ENCODE measurements at places on chromosomes 2 and 18.
A peak's percentile ranks its signal among the peaks of the same experiment; 100 is the strongest.

- no peak for DNase-seq
Observed at GRCh38 chr2:44778221-44778654, 163.3 kb upstream of the SIX3 start.

GRCh38 chr2:183341057-183341456 is 216.8 kb downstream of the NUP35 start:
- DNase-seq = no peak

GRCh38 chr2:120204417-120204816 is 18.8 kb downstream of the TMEM185B start:
- no peak for DNase-seq

DNA sequence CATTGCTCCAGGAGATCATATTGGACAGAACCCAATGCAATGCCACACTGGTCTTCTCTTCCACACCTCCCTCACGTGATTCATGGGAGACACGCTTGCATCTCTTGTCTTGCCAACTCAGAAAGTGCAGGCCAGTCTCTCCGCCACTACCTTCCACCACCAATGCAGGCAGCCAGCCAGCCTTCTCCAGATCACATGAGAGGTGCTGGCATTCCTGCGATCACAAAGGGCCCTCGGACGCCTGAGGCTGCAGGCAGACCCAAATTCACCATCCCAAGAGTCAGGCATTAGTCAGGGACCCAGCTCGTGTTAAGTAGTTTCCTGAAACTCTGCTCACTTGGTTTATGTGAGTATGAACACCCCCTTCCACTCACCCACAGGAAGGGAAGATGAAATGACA is 437.0 kb upstream of the ETAA1 start:
- no peak for DNase-seq

DNA sequence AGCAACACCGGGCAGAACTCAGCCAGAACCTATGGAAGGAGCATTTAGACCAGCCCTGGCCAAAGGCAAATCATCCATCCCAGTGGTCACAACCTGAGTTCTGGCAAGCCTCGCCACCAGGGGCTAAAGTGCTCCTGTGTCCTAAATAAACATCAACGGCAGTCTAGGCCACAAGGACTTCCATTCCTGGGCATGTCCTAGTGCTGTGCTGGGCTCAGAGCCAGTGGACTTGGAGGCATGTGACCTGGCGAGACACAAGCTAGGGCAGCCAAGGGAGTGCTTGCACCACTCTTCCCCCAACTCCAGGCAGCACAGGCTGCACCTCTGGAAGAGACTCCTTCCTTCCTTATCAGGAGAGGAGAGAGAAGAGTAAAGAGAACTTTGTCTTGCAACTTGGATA is 69.0 kb downstream of the ST6GAL2 start:
- peak; percentile 74 for DNase-seq

DNA sequence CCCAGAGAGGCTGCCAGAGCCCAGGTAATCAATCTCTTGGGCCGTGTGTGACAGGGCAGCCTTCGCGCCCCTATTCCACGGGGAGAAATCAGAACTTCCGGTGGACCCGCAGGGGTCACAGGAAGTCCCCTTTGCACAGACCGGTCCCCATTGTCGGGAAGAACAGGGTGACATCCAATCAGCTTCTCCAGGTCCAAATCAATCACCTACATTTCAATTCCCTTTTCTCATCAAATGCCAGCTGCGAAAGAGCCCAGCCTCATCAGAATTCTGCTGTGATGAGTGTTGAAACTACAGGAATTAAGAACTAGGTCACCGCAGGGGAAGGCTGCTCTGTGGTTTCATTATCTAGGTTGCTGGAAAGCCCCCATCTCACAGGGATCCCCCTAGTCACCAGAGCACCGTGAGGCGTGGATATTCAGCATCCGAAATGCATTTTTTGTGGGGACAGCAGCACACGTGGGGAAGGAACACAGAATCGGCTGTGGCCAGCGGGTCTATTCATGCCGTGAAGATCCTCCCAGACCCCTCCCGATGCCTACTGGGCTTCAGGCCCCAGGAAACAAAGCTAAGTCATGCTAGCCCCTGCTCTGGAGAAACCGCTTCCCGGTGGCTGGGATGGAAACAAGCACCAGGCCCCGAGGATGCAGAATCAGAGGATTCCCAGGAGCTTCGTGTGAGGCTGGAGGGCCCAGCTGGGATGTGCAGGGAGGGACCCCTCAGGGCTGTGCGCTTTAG is 193.7 kb upstream of the ID2 start:
- DNase-seq = no peak

GRCh38 chr2:174844295-174844708 is 80.0 kb upstream of the CHRNA1 start:
- DNase-seq = no peak

- DNase-seq = no peak
Observed at GRCh38 chr2:181120625-181121024, 140.2 kb downstream of the UBE2E3 start.

DNA sequence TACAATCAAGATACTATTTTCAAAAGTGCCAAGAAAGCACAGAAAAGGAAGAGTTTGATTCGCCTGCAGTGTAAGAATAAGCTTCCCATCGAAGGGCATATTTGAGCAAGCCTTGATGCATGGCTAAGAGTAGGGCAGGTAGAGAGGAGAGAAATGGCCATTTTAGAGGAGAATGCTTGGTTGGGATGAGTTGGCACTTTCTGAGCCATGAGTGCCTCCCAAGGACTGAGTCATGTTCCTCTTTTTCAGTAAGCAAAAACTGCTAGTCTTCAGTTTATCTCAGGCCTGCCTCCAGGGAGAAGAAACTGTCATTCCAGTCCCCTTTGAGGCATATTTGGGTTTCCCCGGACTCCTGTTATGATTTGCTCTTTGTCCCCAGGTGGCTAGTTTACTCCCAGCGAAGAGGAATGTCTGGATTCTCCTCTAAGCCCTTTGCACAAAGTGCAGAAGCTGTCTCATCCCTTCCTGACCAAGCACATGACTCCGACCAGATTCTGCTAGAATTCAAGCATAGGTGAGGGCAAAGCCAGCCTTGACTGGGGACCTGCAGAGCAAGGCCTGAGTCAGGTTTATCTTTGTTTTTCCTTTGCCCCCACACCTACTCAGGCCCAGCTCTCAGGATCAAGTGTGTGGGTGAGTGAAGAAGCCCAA is 115.2 kb downstream of the TTC32 start:
- DNase-seq = no peak

GRCh38 chr18:53625997-53626599 is 598.4 kb downstream of the MBD2 start:
- DNase-seq = no peak
